ENCODE measurements at places on chromosomes 5 and 9. TPM values are rescaled to one million over a fixed set of nuclear protein-coding genes. Genes with fewer than 3 reads are reported as not detected.

- DNase-seq: no peak
- no peak overlapping the region for H3K4me3 ChIP-seq
- no peak overlapping the region for H3K27ac ChIP-seq
- no peaks in the 10 kb centered on the region for H3K36me3 ChIP-seq
These were observed 244.7 kb downstream of the NPR3 start for GRCh38 chr5:32955814-32956213.

GRCh38 chr9:21121595-21122251 lies 19.9 kb downstream of the IFNW1 start:
- H3K27me3 ChIP-seq: no peaks in the 10 kb centered on the region
- no peak for DNase-seq
- no peaks in the 10 kb centered on the region for H3K4me1 ChIP-seq
- H3K27ac ChIP-seq: no peak overlapping the region

DNA sequence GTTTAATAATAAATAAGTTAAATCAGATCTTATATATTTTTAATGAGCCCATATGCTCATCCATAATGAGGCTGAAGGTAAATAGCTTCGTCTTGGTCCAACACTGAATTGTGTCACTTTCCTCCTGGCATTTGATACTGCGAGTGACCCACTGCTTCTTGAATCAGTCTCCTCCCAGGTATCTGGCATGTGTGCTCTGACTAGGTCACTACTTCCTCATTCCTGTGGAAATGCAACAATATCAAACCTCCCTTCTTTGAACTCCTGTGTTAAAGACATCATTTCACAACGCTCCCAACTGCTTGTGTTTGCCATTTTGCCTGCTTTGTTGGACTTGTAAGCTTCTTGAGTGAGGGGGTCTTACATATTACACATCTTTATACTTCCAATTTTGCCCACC lies 157.7 kb downstream of the SLC24A2 start:
- no peak for DNase-seq
- H3K4me1 ChIP-seq: no peaks in the 10 kb centered on the region
- no peaks in the 10 kb centered on the region for H3K36me3 ChIP-seq

- H3K27ac ChIP-seq: peak overlapping the region; percentile 84
- H3K4me1 ChIP-seq: peaks cover 10% of the 10 kb centered on the region
- H3K27me3 ChIP-seq: peaks cover 12% of the 10 kb centered on the region
- peak overlapping the region; percentile 83 for H3K4me3 ChIP-seq
These were observed 1.4 kb upstream of the CERCAM start for GRCh38 chr9:128419061-128419925.

DNA sequence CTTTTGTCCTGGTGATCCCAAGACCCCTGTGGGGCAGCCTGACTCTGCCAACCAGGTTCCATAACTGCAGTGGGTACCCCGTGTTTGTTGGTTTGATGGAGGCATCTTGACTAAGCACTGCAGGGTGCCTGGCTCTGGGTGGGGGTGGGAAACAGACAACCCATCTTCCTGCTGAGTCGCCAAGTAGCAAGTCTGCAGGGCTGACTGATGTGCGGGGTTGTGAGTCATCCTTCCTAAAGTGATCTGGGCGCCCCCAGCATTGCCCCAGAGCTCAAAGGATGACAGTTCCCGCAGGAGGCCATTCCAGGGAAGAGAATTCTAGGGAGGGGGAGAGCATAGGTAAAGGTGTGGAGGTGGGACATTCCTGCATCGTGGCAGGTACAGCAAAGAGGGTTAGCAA lies 23.5 kb downstream of the DAB2IP start:
- H3K36me3 ChIP-seq: peaks cover 3% of the 10 kb centered on the region
- H3K4me3 ChIP-seq: no peak overlapping the region
- H3K4me1 ChIP-seq: peaks cover 21% of the 10 kb centered on the region
- DNase-seq: no peak

DNA sequence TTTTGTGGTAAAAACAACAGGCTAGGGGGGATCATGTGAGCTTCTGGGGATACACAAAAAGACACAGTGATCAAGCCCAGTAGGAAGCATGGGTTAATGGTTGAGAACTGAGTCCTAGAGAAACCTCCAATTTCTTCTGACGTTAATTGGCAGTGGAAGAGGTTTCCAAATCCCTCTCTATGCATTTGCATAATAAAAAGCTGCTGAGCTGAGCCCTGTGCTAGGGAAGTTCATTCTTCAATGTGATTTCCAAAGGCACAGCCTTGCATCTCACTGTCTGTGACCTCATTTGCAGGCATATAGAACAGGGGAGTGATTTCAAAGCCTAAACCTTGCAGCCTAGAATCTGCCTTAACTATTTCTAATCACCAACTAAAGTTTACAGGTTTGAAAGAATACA lies 812 bp downstream of the DNAH5 start:
- peaks cover 11% of the 10 kb centered on the region for H3K27me3 ChIP-seq
- H3K36me3 ChIP-seq: no peaks in the 10 kb centered on the region
- H3K27ac ChIP-seq: no peak overlapping the region
- no peaks in the 10 kb centered on the region for H3K4me1 ChIP-seq
- H3K4me3 ChIP-seq: no peak overlapping the region

GRCh38 chr5:155127552-155127951 lies 114.0 kb downstream of the KIF4B start:
- DNase-seq: no peak
- peaks cover 16% of the 10 kb centered on the region for H3K27me3 ChIP-seq
- no peaks in the 10 kb centered on the region for H3K36me3 ChIP-seq

- H3K4me1 ChIP-seq: peaks cover 31% of the 10 kb centered on the region
- no peak overlapping the region for H3K4me3 ChIP-seq
- DNase-seq: no peak
- no peak overlapping the region for H3K27ac ChIP-seq
- peaks cover 9% of the 10 kb centered on the region for H3K27me3 ChIP-seq
These were observed 50.5 kb downstream of the GADD45G start for GRCh38 chr9:89655056-89655989.

IL9 gene
- not detected for total RNA-seq

AUH gene
- total RNA-seq: 25.0 TPM

IL4 gene
- not detected for total RNA-seq

STKLD1 gene
- 3.9 TPM for total RNA-seq

SOHLH1 gene
- not detected for total RNA-seq

KIF12 gene
- 35.9 TPM for total RNA-seq

TAF11L5 gene
- not detected for total RNA-seq

PTPA gene
- 115 TPM for total RNA-seq

PCDHA6 gene
- total RNA-seq: 9.3 TPM

PPP2R2B gene
- total RNA-seq: 18.4 TPM
